ENCODE measurements at places on chromosomes 7 and 10.

DNA sequence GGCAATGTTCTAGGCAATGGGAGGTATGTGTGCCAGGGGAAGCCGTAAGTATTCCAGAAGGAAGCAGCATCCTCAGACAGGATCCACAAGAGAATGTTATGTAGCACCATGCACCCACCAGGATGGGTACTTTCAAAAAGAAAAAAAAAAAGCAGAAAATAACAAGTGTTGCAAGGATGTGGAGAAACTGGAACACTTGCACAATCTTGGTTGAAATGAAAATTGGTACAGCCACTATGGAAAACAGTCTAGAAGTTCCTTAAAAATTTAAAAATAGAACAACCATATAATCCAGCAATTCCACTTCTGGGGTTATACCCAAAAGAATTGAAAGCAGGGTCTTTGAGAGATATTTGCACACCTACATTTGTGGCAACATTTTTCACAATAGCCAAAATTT is 20.2 kb downstream of the C10orf71 start:
- DNase-seq, result no peak

DNA sequence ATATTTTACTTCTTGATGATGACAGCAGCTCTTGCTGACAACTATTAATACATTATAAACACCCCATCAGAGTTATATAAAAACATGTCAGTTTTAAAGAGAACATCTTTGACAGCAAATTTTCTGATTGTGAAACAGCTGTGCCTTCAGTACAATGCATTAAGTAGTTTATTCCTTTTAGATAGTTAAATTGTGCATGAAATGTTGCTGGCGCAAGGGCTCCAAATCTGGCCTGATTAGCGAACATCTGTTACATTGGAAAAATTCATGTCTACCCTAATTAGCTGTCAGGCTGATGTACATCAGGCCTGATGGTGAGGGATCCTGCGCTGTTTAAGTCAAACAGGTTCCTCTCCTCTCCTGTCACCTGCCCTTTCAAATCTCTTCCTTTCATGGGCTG is 171.9 kb upstream of the SP8 start:
- no peak for DNase-seq

GRCh38 chr7:103710247-103710646 is 264.2 kb upstream of the SLC26A5 start:
- no peak for DNase-seq

GRCh38 chr7:44727158-44727936 is 21.3 kb upstream of the ZMIZ2 start:
- DNase-seq, result no peak

GRCh38 chr10:66799474-66799873 is 126.4 kb upstream of the LRRTM3 start:
- DNase-seq, result no peak

DNA sequence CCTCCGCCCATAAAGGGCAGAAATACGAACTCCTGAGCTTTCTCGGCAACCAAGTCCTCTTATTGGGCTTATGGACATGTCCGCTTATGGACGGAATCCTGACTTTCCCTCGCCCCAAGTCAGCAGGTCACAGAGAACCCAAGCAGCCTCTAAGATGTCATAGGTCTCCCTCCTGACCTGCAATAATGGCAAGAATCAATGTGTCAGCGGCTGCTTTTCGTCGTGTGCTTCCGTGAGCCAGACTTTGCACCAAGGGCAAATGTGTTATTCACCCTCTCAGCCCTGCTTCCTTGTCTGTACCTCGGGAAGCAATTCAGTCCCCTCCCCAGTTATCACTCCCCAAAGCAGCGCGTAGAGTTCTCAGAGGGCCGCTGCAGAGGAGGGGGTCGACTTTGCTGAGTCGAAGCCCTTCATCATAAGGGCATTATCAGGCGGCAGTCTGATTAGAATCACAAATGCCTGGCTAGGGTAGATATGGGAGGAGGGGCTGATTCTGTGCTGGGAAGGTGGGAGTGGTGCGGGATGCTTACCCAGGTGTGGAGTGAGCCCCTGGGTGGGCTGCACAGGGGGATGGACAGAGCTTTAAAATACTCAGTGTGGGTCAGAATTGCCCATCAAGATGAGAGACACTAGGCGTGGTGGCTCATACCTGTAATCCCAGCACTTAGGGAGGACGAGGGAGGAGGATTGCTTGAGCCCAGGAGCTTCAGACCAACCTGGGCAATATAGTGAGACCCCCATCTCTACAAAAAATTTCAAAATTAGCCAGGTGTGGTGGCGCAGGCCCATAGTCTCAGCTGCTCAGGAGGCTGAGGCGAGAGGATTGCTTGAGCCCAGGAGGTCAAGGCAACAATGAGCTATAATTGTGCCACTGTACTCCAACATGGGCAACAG is 36.0 kb downstream of the COL26A1 start:
- no peak for DNase-seq

- DNase-seq, result no peak
These were observed 30.6 kb downstream of the TMEM243 start for GRCh38 chr7:87188930-87189329.

GRCh38 chr7:28174901-28175661 is 5.5 kb downstream of the JAZF1 start:
- no peak for DNase-seq

DNA sequence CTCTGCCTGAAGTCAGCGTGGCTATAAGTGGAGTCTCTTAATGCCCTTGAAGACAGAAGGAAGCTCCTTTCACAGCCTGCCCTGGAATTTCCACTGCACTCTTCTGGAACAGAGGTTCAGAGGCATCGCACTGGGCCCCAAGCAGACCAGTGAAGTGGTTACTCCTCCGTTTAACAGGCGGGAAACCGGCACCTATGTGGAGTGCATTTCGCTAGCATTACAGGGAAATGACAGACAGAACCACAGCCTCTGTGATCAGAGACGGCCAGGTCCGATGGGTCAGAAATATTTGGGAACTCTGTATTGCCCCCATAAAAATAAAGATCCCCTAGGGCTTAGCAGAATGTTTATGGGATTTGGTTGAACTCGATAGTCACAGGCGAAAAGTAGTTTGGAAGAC is 406.9 kb upstream of the PRKCQ start:
- DNase-seq, result no peak

GRCh38 chr10:107800061-107800460 is 635.6 kb upstream of the SORCS1 start:
- DNase-seq, result no peak

GRCh38 chr10:83816942-83817341 is 322.4 kb upstream of the GHITM start:
- no peak for DNase-seq

DNA sequence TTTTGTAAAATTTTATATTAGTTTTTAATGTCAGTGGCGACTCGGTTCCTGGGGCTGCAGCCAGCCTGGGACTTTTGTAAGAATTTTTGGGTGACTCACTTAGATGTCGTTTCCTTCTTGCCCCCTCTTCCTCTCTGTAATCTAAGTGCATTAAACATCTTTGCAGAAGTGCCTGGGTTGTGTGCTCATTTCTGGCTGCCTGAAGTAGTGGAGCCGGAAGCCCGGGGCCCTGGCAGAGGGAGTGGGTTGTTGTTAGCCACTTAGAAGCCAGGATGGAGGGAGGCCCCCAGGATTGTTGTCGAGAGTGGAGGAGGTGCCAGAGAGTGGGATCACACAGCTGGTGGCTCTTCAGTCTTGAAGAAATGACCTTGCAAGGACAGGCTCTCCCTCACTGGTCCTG is 11.0 kb upstream of the TRIM8 start:
- no peak for DNase-seq

- no peak for DNase-seq
These were observed 57.2 kb downstream of the SUGCT start for GRCh38 chr7:40192036-40192435.

GRCh38 chr10:66837990-66838389 is 87.8 kb upstream of the LRRTM3 start:
- DNase-seq, result no peak

GRCh38 chr7:17706275-17706674 is 234.0 kb downstream of the SNX13 start:
- DNase-seq, result no peak

- no peak for DNase-seq
These were observed 101.2 kb upstream of the PRPS1L1 start for GRCh38 chr7:18128846-18129245.

GRCh38 chr10:74949034-74949832 is 122.8 kb downstream of the KAT6B start:
- no peak for DNase-seq

DNA sequence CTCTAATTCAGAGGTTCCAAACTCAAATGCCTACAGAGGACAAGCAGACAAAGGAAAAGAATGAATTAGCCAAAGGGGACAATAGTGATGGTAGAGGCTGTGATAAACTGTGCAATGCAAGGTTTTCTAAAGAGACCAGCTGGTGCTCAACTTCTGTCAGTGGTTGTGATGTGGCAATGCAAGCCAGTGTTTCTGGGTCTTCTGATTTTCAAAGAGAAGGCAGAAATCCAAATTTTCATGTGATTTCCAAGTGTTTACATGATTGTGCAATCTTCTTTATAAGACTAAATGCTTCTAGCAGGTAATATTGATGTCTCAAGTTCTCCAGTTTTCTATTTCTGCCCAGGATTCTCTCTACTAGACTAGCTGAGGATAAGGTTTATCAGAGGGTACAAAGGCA is 135.9 kb downstream of the PCDH15 start:
- no peak for DNase-seq

DNA sequence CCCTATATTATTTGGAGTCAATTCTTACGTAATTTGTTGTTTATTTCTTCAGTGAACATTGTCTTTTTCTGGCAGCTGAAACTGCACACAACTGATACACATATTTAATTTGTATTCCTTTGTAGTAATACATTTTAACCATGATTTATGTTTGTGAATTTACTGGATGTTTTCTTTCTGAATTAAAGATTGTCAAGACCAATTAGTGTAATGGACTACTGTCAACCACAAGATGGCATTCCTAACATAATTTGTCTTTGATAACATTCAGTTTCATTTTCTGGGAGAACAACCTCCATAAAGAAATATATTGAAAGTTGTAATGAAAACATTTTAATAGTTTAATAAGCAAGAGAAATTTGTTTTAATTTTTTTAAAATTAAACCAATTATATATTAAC is 10.1 kb downstream of the THNSL1 start:
- no peak for DNase-seq

DNA sequence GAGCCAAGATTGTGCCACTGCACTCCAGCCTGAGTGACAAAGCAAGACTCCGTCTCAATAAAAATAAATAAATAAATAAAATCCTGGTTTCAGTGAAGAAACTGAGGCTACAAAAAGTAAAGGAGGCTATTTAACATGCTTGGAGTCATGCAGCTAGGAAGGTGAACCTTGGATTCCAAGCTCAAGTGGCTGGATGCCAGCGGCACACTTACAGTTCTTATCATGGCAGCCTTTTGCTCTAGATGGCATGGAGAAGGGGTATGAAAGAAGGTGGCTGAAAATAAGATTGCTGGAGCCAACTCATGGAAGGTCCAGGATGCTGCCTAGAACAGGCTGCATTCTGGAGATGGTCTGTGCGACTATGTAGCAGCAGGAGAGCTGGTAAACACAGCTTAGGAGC is 170.0 kb downstream of the SLC25A13 start:
- no peak for DNase-seq

- DNase-seq, result no peak
These were observed 19.7 kb downstream of the TRUB1 start for GRCh38 chr10:114957673-114958072.

GRCh38 chr7:158378978-158379377 is 208.6 kb downstream of the PTPRN2 start:
- no peak for DNase-seq

GRCh38 chr7:104967595-104967994 is 46.4 kb upstream of the KMT2E start:
- no peak for DNase-seq

DNA sequence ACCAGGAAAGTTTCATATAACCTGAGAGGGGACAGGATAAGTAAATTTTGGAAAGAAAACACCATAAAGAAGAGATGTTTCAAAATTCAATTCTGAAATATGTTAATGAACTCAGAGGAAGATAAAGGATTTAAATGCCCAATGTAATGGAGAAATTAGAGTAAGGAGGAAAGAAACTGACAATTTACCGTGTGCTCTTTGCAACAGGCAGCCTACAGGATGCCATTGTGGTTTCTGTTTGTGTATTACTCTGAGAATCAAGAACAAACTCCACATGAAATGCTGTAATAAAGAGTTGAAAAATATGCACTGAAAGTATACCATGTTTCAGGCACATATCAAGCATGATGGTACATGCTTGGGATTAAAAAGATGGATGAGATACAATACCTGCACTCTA is 44.8 kb upstream of the GLCCI1 start:
- no peak for DNase-seq

GRCh38 chr10:61842755-61843497 is 58.6 kb upstream of the ARID5B start:
- DNase-seq, result no peak

GRCh38 chr10:68223535-68224165 is 8.3 kb downstream of the ATOH7 start:
- no peak for DNase-seq

DNA sequence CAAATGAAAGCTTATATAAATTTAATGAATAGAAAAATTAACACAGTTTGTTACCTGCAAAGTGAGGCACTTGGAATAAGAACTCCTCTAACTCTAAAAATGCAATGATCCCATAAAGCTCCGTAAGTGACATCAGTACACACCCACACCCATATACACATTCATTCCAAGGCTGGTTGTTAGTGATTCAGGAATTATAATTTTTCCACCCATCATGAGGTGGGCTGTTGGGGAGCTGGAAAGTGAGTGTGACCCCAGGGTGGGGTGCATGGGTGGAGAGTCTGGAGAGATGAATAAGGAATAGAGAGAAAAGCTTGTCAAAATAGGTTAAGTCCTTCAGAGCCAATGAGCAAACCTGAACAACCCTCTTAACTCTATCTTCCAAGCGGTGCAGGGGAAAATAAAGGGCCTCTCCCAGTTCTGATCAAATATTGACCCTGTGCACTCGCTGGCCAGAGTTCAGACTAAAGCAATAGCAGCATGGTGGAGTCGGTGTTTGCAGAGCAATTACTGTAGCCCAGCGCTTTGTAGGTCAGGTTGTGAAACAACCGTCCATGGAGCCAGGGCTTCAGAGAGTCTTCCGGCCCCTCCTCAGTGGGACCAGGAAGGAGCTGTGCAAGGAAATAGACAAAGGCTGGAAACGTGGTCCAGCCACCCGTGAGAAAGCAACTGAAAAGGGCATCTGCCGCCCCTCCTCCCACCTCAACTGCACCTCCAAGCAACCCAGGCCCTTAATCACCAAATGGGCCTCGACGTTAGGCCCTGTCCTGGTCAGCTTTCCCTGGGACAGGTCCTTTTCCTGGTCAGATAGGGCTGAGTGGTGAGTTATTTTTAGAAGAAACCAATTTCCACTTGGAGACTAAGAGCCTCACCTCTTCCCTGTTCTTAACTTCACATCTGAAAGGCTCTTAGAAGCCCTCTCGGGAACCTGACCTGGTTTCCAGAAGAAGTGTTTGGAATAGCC is 61.2 kb downstream of the SH3PXD2A start:
- DNase-seq, result no peak

GRCh38 chr7:42494736-42495135 is 257.7 kb upstream of the GLI3 start:
- DNase-seq, result no peak

GRCh38 chr10:110540031-110540430 is 27.5 kb upstream of the SMC3 start:
- DNase-seq, result no peak

GRCh38 chr7:36264123-36264801 is 111.2 kb downstream of the EEPD1 start:
- DNase-seq, result no peak

GRCh38 chr10:127228195-127228787 is 31.9 kb upstream of the INSYN2A start:
- DNase-seq, result no peak

- no peak for DNase-seq
These were observed 522.9 kb downstream of the PARD3 start for GRCh38 chr10:34292194-34292565.

All from activated T-cell treated with anti-CD3 and anti-CD28 coated beads for 1 hour (primary cell).